ENCODE measurements at places on chromosomes 1 and 21. TPM values are rescaled to one million over a fixed set of nuclear protein-coding genes. Genes with fewer than 3 reads are reported as not detected.

The APOBEC4 gene
- not detected for total RNA-seq

DNA sequence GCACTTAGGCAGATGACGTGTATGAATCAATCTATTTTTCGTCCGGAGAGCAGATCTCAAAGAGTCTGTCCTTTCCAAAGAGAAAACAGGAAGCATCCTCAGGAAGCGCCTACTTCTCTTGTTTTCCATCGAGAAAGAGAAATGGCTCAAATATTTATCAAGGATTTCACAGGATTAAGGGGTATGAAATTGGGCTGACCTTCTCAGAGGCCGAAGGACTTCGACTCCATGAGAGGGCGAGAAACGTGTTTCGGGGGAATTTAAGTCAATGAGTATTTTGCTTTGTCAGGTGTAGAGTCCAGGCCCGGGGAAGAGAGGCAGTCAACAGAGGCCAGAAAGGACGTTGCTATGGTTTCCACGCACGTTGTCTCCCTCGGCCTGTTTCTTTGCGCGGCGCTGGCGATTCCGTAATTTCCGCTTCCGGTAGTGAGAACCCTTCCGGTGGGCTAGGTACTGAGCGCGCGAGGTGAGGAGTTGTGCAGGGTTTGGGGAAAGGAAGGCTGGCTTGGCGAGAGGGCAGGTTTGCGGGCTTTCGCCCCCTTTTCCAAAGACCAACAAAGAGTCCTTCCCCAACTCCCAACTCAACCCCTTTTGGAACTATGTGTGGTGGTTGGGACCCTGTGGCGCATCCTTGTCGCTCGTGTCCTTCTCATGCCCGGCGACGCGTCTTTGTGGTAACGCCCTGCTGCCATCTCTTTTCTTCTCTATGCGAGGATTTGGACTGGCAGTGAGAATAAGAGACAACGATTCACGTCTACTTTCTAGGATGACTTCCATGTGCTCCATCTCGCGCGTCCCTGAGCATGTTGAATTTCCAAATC lies at the start of gene MRPS21:
Gene MRPS21, plus strand, starts transcription at position 429 of the 821 bp plus-strand sequence. CDS start 506 bp downstream, outside the sequence.
- peak; percentile 99 for DNase-seq

DNA sequence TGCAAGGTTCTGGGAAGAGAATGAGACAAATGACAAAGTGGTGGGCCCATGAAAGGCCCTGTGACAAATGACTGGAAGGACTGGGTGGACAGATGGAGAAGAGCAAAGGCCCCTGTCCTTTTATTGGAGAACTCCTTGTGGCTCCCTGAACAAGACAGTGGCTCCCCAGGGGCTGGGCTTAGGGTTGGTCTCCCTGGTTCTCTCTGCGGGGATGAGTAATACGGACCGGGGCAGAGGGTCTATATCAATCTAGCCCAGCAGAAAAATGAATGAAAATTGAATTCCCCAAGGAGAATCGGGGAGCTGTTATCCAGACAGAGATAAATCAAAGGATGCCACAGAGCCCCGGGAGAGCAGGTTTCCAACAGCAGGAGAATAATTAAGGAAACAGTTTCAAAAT lies 5.2 kb upstream of the LHX4 start:
- no peak for DNase-seq

DNA sequence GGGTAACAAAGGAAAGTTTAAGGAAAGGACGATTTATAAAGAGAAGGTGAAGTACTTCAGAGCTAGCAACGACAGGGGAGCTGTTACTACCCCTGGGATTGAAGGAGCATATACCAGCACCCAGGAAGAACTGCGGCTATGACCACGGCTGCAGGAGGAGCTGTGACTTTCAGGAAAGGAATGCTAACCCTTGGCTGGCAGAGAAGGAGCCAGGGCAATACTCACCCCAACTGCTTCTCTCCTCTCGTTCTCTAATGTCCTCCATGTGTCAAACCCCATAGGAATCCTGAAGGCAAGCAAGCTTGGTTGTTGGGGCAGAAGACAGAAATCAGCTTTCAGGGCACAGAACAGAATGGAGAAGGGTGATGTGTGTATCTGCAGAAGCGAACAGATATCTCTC lies 120.5 kb downstream of the TMEM53 start:
- DNase-seq, result no peak

DNA sequence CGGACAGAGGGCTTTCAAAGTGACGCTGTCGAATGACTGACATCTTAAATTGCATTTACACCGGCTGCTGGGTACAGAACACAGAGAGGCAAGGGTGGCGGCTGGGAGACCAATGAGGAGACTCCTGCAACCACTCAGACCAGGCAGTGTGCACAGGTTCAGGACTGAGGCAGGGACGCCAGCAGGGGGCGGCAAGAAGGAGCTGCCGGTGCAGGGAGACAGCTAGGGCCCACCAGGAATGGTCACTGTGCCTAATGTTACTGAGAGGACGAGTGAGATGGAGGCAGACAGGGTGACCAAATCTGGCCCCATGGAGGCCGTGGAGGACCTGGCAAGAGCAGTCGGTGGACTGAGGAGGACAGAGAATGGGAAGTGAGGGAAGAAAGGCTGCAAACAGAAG lies 23.5 kb downstream of the GLIS1 start:
- no peak for DNase-seq

- DNase-seq, result no peak
Observed at GRCh38 chr1:110082477-110082876, 12.0 kb upstream of the ALX3 start.

The ST6GALNAC3 gene
- total RNA-seq, result 9.0 TPM

GRCh38 chr1:227318853-227319607 lies 738 bp upstream of the CDC42BPA start:
- DNase-seq, result peak; percentile 77

- DNase-seq, result peak; percentile 77
Observed at GRCh38 chr1:91282695-91283420, 121.8 kb downstream of the HFM1 start.

GRCh38 chr1:67683766-67684525 lies 1.1 kb upstream of the GADD45A start:
- peak; percentile 50 for DNase-seq

The EVA1C gene
- total RNA-seq, result 1.6 TPM

DNA sequence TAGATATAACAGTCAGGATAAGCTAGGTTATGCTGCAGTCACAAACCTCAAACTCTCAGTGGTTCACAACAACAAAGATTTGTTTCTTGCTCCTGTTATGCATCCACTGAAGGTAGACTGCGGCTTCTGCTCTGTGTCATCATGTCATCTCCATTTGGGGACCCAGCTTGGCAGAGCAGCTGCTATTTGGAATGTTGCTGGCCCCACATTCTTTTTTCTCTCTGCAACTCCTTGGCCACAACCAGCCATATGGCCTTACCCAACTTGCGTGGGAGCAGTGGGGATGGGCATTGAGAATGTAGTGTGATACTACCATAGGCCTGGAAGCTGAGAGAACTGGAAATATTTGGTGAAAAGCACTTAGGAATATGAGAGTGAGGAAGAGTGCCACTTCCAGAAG lies 26.4 kb downstream of the AGO4 start:
- DNase-seq, result no peak

GRCh38 chr1:192488058-192488457 lies 87.5 kb upstream of the RGS1 start:
- no peak for DNase-seq

DNA sequence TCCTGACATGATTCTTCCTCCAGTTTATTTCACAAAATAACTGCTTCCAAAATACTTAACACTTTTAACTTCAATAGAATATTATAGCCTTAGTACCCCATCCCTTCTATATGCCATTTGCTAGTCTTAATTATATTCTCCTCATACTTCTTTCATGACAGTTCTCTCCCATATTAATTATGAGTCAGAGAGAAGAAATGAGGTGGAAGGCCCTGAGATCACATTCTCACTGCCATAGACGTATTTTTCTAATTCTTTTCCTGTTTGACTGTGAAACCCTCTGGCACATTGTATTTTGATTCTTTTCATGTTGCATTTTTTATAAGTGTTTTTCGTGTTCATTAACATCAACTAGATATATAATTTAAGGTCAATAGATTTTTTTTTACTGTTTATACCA lies 88.4 kb downstream of the GTF2B start:
- no peak for DNase-seq

The FMO2 gene
- total RNA-seq, result 0.44 TPM

The CYP4A11 gene
- total RNA-seq, result 0.13 TPM

GRCh38 chr1:11151826-11152612 lies 37.1 kb upstream of the ANGPTL7 start:
- peak; percentile 92 for DNase-seq

The OR2W3 gene
- total RNA-seq, result 0.27 TPM

- no peak for DNase-seq
Observed at GRCh38 chr1:98398092-98398491, 263.4 kb upstream of the SNX7 start.

GRCh38 chr1:167825419-167826079 lies 88.4 kb downstream of the ADCY10 start:
- no peak for DNase-seq

DNA sequence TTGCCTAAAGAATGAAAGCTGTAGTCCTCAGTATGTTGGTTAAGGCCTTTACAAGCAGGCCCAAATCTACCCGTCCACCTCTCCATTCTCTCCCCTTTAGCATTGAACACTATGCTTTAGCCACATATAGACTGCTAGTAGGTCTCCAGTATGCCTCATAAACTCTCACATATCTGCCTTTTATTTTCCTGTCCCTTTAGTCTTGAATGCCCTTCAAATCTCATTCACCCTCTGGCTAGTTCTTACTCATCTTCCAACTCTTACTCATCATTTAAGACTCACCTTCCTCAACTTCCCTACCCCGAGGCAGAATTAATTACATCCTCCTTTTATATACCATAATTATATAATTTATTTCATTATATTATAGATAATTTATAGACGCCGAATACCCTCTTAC lies 78.7 kb upstream of the TSPAN2 start:
- no peak for DNase-seq

The RPE65 gene
- 0.04 TPM for total RNA-seq

DNA sequence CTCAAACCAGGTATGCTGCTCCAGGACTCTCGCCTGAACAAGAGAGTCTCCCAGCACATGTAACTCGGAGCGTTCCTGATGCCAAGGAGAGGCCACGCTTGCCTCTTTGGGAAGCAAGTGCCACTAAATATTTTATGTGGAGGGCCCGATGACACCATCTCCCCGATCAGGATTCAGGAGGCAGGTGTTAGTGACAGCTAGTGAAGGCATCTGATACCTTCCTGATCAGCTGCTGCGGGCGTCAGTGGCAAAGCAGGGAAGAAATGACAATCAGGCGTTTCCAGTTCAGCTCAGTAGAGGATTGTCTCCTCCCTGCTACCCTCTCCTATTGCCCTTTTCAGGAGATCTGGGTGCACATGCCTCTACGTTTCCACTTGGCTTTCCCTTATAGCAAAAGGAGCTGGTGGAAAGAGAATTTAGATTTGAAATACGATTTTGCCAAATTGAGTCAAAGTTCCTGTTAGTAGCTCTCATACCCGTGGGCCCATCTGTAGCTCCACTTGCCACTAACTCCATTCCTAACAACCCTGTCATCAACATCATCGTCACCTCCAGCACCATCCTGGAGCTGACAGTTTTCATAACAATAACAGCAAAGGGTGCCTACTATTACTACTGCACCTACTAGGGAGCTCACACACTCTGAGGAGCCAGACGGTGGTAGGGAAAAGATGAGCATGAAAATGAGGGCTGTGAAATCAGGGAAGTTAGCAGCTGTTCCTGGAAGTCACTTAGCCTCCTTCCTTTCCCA lies 21.6 kb downstream of the PLXNA2 start:
- peak; percentile 57 for DNase-seq

DNA sequence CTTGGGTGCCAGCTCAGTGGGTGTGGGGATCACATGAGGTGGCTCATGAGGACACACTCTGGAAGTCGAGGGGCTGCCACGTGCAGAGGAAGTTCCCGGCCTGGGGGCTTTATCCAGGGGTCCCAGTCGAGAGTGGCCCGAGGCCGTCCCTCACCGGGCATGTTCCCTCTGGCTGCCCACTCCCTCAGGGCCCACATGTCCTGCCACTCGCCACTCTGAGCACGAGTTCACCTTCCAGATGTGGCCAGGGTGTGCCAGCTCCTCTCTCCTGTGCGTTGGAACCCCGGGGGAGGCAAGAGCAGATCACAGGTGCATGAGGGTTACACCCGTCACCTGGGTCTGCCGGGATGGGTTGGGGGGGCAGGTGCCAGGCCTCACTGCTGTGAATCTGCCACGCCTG lies 14.6 kb downstream of the TMEM201 start:
- no peak for DNase-seq
